ENCODE measurements at places on chromosomes 2 and 18. TPM values are rescaled to one million over a fixed set of nuclear protein-coding genes. Genes with fewer than 3 reads are reported as not detected.
A peak's percentile ranks its signal among the peaks of the same experiment; 100 is the strongest.

GRCh38 chr2:242075696-242076095, 206.2 kb downstream of the RTP5 start:
- DNase-seq: no peak

- peak; percentile 95 for DNase-seq
Measured at GRCh38 chr2:159637988-159638501, 21.7 kb upstream of the BAZ2B start.

GRCh38 chr18:75923169-75923568, 495.7 kb upstream of the SMIM21 start:
- peak; percentile 77 for DNase-seq

GRCh38 chr2:144477281-144477956, 42.5 kb downstream of the ZEB2 start:
- peak; percentile 55 for DNase-seq

DNA sequence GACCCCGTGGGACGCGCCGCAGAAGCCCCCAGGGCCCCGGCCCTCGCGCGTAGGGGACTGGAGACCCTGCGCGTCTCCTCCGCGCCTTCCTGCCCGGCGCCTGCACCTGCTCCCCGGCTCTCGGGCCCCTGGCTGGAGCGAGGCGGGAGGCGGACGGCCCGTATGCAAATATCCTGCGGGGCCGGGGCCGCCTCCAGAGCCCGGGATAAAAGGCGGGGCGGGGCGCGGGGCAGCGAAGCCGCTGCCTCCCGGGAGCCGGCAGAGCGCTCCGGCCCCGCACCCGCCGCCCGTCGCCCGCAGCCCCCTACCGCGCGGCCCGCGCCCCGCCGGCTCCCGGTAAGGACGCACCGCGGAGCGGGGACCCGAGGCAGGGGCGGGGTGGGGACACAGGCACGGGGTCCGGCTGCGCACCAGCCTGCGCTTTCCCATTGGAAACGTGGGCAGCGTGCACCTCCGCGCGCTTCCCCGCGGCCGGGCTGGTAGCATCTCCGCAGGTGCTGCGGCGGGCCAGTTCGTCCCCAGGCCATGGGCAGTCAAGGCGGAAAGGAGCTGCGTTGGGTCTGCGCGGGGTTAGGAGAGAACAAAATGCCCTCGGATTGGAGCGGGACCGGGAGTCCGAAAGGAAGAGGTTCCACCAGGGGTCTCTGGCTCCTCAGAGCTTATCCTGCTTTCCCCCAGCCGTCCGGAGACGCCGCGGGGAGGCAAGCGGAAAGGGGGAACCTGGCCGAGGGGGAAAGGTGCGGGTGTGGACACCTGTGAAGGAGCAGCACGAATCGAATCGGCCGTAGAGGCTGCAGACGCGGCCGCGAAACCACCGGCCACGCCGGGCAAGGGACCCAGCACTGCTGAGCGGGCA, at the start of gene ATP6V1C2:
ATP6V1C2 (plus strand) TSS at position 235 of the 856 bp plus-strand sequence. CDS start 1,220 bp downstream, outside the sequence.
- no peak for DNase-seq

DNA sequence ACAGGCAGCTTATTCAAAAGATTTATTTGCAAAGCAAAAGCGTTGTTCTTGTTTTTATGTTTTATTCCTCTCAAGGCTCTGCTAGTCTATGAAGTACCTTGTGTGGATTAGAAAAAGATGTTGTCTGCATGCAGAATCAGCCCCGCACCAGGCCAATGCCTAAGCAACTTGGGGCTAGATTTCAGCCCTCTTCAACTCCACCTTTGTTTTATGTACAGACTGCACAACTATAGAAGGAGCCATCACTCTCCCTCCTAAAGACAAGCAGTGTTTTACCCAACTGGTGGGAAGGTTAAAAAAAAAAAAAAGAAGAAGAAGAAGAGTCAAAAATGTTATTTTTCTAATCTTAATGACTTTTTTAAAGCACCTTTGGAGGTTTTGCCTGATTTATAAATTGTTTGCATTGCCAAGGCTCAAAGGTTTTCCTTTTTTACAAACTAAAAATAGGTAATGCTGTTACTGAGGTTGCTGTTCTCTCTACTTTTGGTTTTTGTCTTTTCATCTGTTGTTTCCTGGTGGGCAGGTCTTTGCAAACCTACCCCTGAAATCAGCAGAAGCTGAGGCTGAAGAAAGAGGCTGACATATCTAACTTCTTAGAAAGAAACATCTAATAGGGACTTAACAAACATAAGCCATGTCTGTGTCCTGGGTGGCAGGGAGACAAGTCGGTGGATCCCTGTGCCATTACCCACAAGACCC, 164.0 kb downstream of the SLC39A10 start:
- no peak for DNase-seq

DNA sequence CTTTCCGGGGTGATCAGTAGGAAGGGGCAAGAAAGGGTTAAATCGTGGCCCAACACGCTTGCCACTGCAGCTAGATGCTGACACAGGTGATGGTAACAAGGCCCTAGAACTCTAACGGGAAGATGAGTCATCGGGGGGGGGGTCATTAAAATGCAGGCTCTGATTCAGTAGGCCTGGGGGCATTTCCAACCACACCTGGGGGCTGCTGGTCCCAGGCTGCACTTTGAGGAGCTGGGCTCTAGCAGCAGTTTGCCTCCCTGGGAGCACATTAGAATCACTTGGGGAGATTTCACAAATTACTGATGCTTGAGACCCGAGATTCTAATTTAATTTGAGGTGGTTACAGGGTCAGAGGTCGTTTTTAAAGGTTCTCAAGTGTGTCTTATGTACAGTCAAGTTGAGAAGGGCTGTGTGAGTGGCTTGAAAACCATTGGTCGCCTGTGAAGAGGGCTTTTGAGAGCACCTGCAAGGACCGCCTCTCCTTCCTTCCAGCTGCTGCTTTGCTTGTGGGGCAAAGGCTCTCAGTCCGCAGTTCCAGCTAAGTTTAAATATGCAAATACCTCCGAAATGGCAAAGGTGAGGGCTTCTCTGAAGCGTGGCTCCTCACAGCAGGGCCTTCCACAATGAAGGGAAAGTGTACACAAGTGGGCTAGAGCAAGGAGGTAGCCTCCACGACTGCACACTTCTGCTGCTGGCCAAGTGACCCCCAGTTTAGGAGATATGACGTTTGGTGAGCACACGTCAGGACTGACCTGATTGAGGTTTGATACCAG, 128.0 kb upstream of the MSH6 start:
- peak; percentile 80 for DNase-seq

DNA sequence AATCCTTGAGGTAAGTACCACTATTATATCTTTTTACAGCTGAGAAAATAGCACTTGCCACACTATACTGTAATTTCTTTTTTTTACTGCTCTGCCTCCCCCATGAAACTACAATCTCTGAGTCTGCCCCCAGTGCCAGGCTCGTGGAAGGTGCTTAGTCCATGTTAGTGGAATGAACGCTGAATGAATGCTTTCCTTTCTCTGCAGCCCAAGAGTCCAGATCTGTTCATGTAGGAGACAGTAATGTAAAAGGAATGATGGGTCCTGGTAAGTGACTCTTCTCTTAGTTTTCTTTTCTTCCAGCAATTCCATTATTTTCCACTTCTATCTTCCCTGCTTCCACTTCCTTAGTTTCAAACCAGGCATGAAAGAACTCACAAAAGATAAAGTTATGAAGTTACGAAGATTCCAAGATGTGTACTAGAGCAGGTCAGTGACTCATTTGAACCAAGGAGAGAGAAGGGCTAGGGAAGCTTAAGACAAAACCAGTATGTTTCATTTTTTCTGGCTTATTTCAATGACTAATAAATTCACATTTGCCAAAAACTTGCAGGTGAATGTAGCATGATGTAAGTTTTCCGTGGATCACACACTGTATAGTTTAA, 46.0 kb downstream of the ARHGEF33 start:
- peak; percentile 53 for DNase-seq

DNA sequence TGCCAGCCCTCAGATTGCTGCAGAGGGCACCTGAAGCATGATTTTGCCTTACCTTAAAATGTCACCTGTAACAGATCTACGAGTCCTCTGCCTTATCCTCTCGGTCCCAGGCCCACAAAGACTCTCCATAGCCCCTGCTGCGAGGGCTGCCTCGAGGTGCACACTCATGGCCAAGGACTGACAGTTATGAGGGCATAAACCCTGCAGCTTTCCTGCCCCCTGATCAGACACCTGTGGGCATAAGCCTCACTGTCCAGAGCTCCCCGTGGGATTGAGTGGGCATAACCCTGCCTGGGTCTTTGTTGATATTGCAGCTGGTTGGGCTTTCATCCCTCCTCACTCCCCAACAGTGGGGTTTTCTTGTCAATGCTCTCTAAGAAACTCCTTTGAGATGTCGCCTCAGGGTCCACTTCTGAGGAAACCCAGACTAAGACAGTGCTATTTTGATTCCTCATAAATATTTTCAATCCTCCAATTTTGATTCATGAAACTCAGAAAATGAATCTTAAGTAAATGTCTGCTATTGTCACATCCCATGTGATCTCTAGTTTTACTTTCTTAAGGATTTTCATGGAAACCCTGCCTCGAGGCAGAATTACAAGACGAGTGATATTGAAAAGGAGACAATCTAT, 108.5 kb upstream of the NCK2 start:
- no peak for DNase-seq

DNA sequence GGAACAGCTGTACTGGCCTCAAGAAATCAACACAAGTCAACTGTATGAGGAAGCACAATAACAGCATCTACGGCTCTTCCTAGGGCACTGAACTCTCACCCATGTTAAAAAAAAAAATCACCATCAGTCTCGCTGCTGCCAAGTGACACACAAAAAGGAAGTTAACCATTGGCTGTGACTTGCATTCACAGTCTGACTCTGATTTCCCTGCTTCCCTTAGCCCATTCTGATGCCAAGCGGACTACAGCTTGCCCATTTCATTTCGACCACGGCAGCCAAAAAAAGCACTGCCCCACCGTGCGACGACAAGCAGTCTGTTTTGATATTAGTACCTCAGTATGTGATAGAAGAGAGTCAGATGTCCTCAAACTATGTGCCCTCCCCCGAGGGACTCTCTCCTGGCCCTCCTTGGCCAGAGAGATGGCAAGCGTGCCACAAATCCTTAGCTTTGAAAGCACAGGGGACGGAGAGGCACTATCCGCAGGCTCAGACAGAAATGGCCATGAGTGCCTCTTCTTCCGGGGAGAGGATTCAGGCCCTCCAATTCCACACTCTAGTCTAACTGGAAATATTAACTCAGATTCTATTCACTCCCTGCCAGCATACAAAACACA, 250.0 kb downstream of the TCF4 start:
- DNase-seq: no peak

DNA sequence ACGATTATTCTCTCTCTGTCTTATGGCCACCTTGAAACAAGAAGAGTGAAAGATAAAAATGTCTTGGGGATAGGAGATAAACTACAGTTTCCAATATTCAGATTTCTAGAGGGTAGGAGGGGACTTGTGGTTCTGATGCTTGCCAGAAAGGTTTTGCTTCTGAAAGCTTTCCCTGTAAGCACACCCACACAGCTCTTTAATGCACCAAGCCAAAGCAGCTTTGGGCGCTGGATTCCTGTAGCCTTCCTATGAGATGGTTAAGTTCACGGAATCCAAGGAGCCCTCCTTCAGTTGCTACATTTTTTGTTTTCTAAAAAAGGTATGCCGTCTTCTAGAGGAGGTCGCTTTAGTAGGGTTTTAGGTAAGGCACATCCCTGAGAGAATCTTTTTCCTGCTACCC, 4.9 kb downstream of the LRRTM1 start:
- DNase-seq: no peak

- DNase-seq: peak; percentile 86
Measured at GRCh38 chr18:36519358-36519757, 221.8 kb downstream of the FHOD3 start.

DNA sequence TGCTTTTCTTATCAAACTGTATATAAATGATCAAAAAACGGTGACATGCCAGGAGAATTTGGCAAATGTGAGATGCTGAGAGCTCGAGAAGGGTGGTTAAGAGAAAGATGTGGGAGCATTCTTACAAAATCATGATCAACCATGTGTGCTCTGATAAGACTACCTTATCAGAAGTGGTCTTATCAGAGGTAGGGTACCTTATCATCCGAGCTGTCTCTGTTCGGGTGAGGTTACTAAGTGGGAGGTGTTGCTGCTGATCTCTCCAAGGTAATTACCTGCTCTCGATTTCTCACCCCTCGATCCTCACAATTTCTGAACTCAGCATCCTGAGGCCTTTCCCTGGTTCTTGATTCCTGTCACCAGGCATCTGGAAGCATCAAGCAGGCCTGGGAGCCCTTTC, 813.0 kb upstream of the ID2 start:
- no peak for DNase-seq

GRCh38 chr2:219484343-219485200, 14.1 kb upstream of the GMPPA start:
- no peak for DNase-seq

DNA sequence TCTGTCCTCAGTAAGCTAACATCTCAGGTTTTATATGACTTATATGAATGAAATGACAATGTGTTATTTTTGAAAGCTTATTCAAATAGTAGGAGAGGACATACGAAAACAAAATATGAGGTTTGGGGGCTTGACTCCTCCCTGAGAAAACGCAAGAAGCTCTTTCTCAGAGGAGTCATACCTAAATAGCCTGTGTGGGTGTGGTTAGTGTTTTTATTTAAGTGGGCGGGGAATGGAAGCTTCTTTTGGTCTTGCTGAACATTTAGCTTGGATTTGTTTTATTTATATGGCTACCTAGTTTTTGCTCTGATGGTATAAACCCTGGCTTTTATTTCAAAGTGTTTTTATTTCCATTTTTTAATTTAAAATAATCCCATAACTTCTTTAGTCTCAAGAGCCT, 72.1 kb upstream of the DSG1 start:
- no peak for DNase-seq

DNA sequence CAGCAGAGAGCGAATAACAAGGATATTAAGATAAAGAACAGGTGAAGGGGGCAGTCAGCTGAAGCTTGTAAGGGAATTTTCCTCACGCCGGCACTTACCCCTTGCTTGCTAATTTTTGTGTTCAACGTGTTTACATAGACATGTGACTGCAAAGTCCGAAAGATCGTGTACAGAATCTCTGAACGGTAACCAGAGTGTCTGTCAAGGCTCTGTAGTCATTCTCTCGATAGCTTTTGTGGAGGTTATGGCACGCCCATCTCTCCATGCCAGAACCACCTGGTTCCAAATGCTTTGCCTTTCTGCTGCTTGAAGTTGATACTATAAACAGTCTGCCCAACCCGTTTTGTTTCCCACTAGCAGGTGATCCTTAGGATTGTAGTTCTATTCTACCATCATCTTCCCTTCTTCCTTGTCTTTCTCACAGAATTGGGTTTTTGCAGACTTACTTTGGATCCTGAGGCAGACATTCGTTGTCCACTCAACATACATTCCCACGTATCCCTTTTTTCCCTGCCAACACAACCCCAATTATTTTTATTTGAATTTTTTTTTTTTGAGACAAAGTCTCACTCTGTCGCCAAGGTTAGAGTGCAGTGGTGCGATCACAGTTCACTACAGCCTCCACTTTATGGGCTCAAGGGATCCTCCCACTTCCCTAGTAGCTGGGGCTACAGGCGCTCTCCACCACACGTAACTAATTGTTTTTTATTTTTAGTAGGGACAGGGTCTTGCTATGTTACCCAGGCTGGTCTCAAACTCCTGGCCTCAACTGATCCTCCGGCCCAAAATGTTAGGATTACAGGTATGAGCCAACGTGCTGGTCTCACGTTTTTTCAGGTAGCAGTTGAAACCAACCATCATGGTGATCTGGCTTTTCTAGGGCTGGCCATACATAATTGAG, 1.3 kb upstream of the USP34 start:
- DNase-seq: peak; percentile 48

GRCh38 chr2:147031897-147032296, 812.9 kb upstream of the ACVR2A start:
- no peak for DNase-seq

ESPNL gene
- total RNA-seq: not detected

KATNAL2 gene
- 2.0 TPM for total RNA-seq

HOXD4 gene
- 0.05 TPM for total RNA-seq

CRYGD gene
- not detected for total RNA-seq

SMC6 gene
- 12.5 TPM for total RNA-seq

UGT1A6 gene
- total RNA-seq: not detected

SOWAHC gene
- 11.4 TPM for total RNA-seq

SERPINB3 gene
- total RNA-seq: not detected

PKP4 gene
- total RNA-seq: 9.1 TPM

CIB4 gene
- not detected for total RNA-seq

FAM237A gene
- total RNA-seq: not detected

Data from M059J (cell line).